ENCODE measurements at places on chromosomes 13 and 19. TPM values are rescaled to one million over a fixed set of nuclear protein-coding genes. Genes with fewer than 3 reads are reported as not detected.
A peak's percentile ranks its signal among the peaks of the same experiment; 100 is the strongest.

DNA sequence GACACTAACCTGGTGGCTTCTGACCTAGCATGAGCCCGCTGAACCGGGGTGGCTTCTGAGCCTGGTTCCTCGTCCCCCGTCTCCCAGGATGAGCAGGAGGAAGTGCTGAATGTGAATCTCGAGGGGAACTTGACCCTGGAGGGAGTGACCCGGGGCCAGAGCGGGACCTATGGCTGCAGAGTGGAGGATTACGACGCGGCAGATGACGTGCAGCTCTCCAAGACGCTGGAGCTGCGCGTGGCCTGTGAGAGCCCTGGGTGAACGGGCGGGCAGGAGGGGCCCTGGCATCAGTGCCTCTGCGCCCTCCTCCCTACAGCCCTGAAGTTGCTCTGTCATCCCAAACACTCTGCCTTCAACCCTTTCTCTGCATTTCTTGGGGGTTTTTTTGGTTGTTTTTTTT, 5.6 kb downstream of the BCAM start:
- peaks cover 3% of the 10 kb centered on the region for H3K27me3 ChIP-seq
- H3K4me3 ChIP-seq = no peak overlapping the region
- H3K27ac ChIP-seq = no peak overlapping the region
- no peaks in the 10 kb centered on the region for H3K4me1 ChIP-seq

GRCh38 chr13:46609052-46609451, 56.1 kb downstream of the LRCH1 start:
- no peak overlapping the region for H3K4me3 ChIP-seq
- H3K36me3 ChIP-seq = peaks cover 4% of the 10 kb centered on the region
- no peak overlapping the region for H3K27ac ChIP-seq

GRCh38 chr19:4388337-4389063, 11.8 kb downstream of the SH3GL1 start:
- H3K4me3 ChIP-seq = no peak overlapping the region
- peaks cover 19% of the 10 kb centered on the region for H3K4me1 ChIP-seq
- peaks cover 2% of the 10 kb centered on the region for H3K36me3 ChIP-seq
- H3K27me3 ChIP-seq = no peaks in the 10 kb centered on the region
- H3K27ac ChIP-seq = peak overlapping the region; percentile 56

- H3K4me1 ChIP-seq = no peaks in the 10 kb centered on the region
- H3K27me3 ChIP-seq = no peaks in the 10 kb centered on the region
- no peak overlapping the region for H3K27ac ChIP-seq
- H3K36me3 ChIP-seq = no peaks in the 10 kb centered on the region
- no peak for DNase-seq
These were observed 36.6 kb downstream of the MUC16 start for GRCh38 chr19:8973501-8974091.

- no peak for DNase-seq
- no peaks in the 10 kb centered on the region for H3K27me3 ChIP-seq
- H3K27ac ChIP-seq = no peak overlapping the region
- no peak overlapping the region for H3K4me3 ChIP-seq
These were observed 17.0 kb upstream of the SPC24 start for GRCh38 chr19:11172576-11172975.

GRCh38 chr19:3184847-3185460, 776 bp upstream of the NCLN start:
- H3K27me3 ChIP-seq = no peaks in the 10 kb centered on the region
- peaks cover 45% of the 10 kb centered on the region for H3K4me1 ChIP-seq
- peaks cover 31% of the 10 kb centered on the region for H3K36me3 ChIP-seq
- peak overlapping the region; percentile 93 for H3K27ac ChIP-seq

DNA sequence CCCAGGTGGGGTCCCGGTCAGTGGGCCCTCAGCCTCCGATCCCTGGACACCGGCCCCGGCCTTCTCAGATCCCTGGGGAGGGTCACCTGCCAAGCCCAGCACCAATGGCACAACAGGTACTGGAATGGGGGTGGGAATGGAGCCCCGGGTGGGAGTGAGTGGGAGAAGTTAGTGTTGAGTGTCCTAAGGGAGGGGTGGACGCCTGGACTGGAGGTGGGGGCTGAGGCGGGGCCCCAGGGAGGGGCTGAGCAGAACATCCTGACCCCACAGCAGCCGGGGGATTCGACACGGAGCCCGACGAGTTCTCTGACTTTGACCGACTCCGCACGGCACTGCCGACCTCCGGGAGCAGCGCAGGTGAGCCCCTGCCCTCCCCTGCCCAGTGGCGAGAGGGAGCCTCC, 17.7 kb downstream of the EPN1 start:
- H3K4me1 ChIP-seq = no peaks in the 10 kb centered on the region
- no peak overlapping the region for H3K27ac ChIP-seq
- H3K36me3 ChIP-seq = no peaks in the 10 kb centered on the region
- peak; percentile 23 for DNase-seq
- no peak overlapping the region for H3K4me3 ChIP-seq

- peaks cover 4% of the 10 kb centered on the region for H3K36me3 ChIP-seq
- no peaks in the 10 kb centered on the region for H3K27me3 ChIP-seq
- peaks cover 39% of the 10 kb centered on the region for H3K4me1 ChIP-seq
- H3K4me3 ChIP-seq = no peak overlapping the region
- DNase-seq = no peak
These were observed 490.6 kb downstream of the COG6 start for GRCh38 chr13:40146063-40146462.

GRCh38 chr13:22138947-22139346, 468.1 kb downstream of the FGF9 start:
- no peak overlapping the region for H3K27ac ChIP-seq
- no peak overlapping the region for H3K4me3 ChIP-seq
- H3K4me1 ChIP-seq = peaks cover 1% of the 10 kb centered on the region

- no peak overlapping the region for H3K27ac ChIP-seq
- H3K4me3 ChIP-seq = no peak overlapping the region
- no peaks in the 10 kb centered on the region for H3K27me3 ChIP-seq
- H3K4me1 ChIP-seq = peaks cover 13% of the 10 kb centered on the region
- no peak for DNase-seq
These were observed 8.7 kb downstream of the SYMPK start for GRCh38 chr19:45854167-45854778.

- peaks cover 12% of the 10 kb centered on the region for H3K36me3 ChIP-seq
- H3K27me3 ChIP-seq = no peaks in the 10 kb centered on the region
- H3K4me1 ChIP-seq = peaks cover 63% of the 10 kb centered on the region
- H3K4me3 ChIP-seq = peak overlapping the region; percentile 80
These were observed 477.0 kb downstream of the FOXO1 start for GRCh38 chr13:40189426-40189825.

- no peaks in the 10 kb centered on the region for H3K36me3 ChIP-seq
- H3K27me3 ChIP-seq = no peaks in the 10 kb centered on the region
- no peak for DNase-seq
- H3K27ac ChIP-seq = no peak overlapping the region
- H3K4me1 ChIP-seq = no peaks in the 10 kb centered on the region
These were observed 68.0 kb upstream of the SLITRK1 start for GRCh38 chr13:83950293-83950692.

- no peak overlapping the region for H3K27ac ChIP-seq
- no peaks in the 10 kb centered on the region for H3K4me1 ChIP-seq
- H3K4me3 ChIP-seq = no peak overlapping the region
- H3K27me3 ChIP-seq = no peaks in the 10 kb centered on the region
These were observed 705.7 kb downstream of the SLITRK5 start for GRCh38 chr13:88376760-88377388.

DNA sequence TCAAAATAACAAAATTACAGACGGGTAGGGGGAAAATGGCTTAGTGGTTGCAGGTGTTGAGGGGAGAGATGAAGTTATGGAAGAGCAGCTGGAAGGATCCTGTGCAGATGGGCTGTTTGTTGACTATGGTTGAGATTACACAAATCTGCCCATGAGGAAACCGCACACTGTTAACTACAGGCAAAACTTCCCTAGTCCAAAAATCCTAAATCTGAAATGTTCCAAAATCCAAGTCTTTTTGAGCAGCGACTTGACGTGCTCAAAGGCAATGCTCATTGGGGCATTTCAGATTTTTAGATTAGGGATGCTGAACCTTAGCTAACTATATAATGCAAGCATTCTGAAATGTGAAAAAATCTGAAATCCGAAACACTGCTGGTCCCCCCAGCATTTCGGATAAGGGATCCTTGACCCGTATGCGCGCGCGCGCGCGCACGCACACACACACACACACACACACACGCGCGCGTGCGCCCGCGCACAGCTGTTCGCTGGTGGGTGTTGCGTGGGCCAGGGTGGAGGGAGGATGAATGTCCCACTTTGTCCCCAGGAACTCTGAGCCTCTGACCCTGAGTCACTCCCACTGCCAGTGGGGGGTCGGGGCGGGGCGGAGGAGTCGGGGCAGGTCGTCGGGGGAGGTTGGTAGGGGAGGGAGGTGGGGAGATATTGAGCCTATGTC, 6.8 kb downstream of the F2RL3 start:
- H3K4me1 ChIP-seq = peaks cover 26% of the 10 kb centered on the region
- no peak for DNase-seq
- no peak overlapping the region for H3K27ac ChIP-seq
- H3K4me3 ChIP-seq = peak overlapping the region; percentile 32
- H3K27me3 ChIP-seq = peaks cover 33% of the 10 kb centered on the region
- no peaks in the 10 kb centered on the region for H3K36me3 ChIP-seq

GRCh38 chr13:41864658-41865057, 96.3 kb downstream of the VWA8 start:
- H3K4me3 ChIP-seq = no peak overlapping the region
- H3K27ac ChIP-seq = no peak overlapping the region
- peaks cover 30% of the 10 kb centered on the region for H3K36me3 ChIP-seq
- no peaks in the 10 kb centered on the region for H3K27me3 ChIP-seq
- DNase-seq = no peak

DNA sequence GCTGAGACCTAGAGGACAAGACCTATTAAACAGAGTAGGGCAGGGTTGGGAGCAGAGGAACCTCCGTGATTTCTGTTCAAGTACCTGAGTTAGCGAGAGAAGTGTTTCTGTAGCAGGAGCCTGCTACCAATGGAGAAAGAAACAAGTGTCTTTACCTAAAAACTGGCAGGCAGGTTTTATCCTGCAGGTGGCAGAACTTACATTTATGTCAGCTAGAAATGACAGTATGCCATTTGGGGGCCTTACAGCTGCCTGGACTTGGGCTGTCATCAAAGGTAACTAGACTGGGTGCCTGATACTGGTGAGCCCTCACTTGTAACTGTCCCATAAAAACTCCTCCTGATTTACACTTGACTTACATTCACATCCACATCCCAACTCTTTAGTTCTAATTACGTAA, 185.3 kb upstream of the MIR17HG start:
- DNase-seq = no peak
- peaks cover 11% of the 10 kb centered on the region for H3K27me3 ChIP-seq
- H3K4me3 ChIP-seq = no peak overlapping the region
- no peaks in the 10 kb centered on the region for H3K4me1 ChIP-seq

GRCh38 chr13:23771552-23771951, 117.6 kb downstream of the MIPEP start:
- DNase-seq = no peak
- H3K4me1 ChIP-seq = peaks cover 5% of the 10 kb centered on the region
- no peaks in the 10 kb centered on the region for H3K36me3 ChIP-seq
- no peak overlapping the region for H3K4me3 ChIP-seq

DNA sequence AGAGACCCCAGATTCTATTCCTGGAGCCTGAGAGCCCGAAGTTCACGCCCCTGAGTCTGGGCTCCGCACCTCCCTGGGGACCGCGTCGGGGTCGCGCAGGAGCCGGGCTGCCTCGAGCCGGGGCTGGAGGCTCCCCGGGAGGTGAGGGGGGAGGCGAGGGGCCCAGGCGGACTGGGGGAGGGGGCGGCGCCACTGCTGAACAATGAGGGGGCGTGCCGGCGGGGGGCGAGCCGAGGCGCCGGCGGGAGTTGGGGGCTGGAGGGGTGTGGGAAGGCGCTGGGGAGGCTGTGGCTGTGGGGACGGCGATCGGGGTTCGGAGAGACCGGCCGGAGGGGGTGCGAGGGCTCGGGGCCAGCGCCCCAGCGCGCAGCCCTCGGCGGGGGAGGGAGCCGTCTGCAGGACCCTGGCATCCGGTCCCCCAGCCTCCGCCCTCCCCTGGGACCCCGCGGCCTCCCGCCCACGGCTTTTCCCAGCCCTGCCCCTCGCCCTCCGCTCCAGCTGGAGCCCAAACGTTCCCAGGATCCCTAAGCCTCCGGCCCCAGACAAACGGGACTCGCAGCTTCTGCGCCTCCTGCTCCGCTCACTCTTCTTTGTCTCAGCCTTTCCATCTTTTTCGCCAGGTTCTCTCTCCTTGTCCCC, 922 bp downstream of the PLEKHG2 start:
- peaks cover 39% of the 10 kb centered on the region for H3K4me1 ChIP-seq
- H3K36me3 ChIP-seq = peaks cover 20% of the 10 kb centered on the region
- peak overlapping the region; percentile 97 for H3K4me3 ChIP-seq
- no peak for DNase-seq

GRCh38 chr19:49042177-49042576, 1.5 kb upstream of the CGB5 start:
- no peak for DNase-seq
- peaks cover 3% of the 10 kb centered on the region for H3K27me3 ChIP-seq
- H3K4me1 ChIP-seq = no peaks in the 10 kb centered on the region
- H3K36me3 ChIP-seq = no peaks in the 10 kb centered on the region
- no peak overlapping the region for H3K27ac ChIP-seq
- H3K4me3 ChIP-seq = no peak overlapping the region

GRCh38 chr13:95137096-95137495, 164.2 kb downstream of the ABCC4 start:
- no peak overlapping the region for H3K4me3 ChIP-seq
- no peak overlapping the region for H3K27ac ChIP-seq
- DNase-seq = no peak
- H3K4me1 ChIP-seq = no peaks in the 10 kb centered on the region
- H3K36me3 ChIP-seq = peaks cover 9% of the 10 kb centered on the region

- H3K4me3 ChIP-seq = no peak overlapping the region
- peaks cover 11% of the 10 kb centered on the region for H3K4me1 ChIP-seq
- H3K36me3 ChIP-seq = no peaks in the 10 kb centered on the region
- DNase-seq = no peak
These were observed 211.4 kb downstream of the KCNRG start for GRCh38 chr13:50226515-50227155.

- no peaks in the 10 kb centered on the region for H3K27me3 ChIP-seq
- peak overlapping the region; percentile 90 for H3K4me3 ChIP-seq
- peaks cover 31% of the 10 kb centered on the region for H3K4me1 ChIP-seq
- peaks cover 38% of the 10 kb centered on the region for H3K36me3 ChIP-seq
- DNase-seq = no peak
These were observed 16.0 kb downstream of the LSM4 start for GRCh38 chr19:18306888-18307260.

CTXN1 gene
- not detected for total RNA-seq

SERPINE3 gene
- total RNA-seq = not detected

ZIC2 gene
- not detected for total RNA-seq

GRIN3B gene
- not detected for total RNA-seq

SBK2 gene
- not detected for total RNA-seq

CLDN10 gene
- total RNA-seq = not detected

PTGER1 gene
- total RNA-seq = 0.36 TPM

ATXN8OS gene
- total RNA-seq = not detected

ZSCAN4 gene
- total RNA-seq = not detected

PDE4C gene
- 0.65 TPM for total RNA-seq

LILRA2 gene
- total RNA-seq = 0.65 TPM

ZNF829 gene
- 8.4 TPM for total RNA-seq

CRB3 gene
- 2.7 TPM for total RNA-seq
